ENCODE measurements at places on chromosomes 3 and 15.

GRCh38 chr15:42056934-42057798, 36.3 kb upstream of the PLA2G4E start:
- DNase-seq = peak; percentile 78

DNA sequence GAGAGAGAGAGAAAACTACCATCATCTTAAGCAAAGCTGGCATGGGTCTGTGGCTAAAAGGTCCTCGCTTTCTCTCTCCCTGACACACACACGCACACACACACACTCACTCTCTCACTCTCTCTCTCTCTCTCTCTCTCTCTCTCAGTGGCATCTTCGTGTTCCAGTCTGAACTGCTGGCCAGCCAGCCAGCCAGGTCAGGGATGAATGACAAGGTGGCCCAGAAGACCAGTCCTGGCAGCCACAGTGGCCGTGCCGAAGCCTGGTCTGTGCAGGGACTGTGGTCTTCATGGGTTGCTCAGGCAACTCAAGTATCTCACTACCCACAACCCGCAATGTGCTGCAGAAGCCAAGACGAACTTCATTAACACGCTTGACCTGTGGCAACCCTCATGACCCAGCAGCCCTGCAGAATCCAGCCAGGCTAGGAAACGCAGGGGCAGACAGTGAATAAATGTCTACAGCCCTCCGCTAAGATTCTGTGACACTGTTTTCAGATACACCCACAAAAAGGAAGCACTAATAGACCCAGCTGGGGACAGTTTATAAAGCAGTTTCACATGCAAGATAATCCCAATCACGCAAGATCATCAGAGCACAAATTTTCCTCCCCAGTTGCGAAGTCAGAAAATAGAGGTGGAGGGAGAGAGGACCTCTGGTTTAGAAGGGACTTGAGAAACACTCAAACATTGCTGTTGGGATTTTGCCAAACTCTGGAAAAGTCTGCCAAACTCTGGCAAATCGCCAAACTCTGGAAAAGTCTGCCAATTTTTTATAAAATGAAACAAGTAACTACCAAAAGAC, 66.4 kb downstream of the XXYLT1 start:
- no peak for DNase-seq

GRCh38 chr15:59555696-59556095, 55.9 kb upstream of the GCNT3 start:
- DNase-seq = no peak

GRCh38 chr15:38755718-38756117, 191.1 kb upstream of the RASGRP1 start:
- DNase-seq = no peak

GRCh38 chr15:35810007-35810406, 264.0 kb upstream of the DPH6 start:
- DNase-seq = no peak

DNA sequence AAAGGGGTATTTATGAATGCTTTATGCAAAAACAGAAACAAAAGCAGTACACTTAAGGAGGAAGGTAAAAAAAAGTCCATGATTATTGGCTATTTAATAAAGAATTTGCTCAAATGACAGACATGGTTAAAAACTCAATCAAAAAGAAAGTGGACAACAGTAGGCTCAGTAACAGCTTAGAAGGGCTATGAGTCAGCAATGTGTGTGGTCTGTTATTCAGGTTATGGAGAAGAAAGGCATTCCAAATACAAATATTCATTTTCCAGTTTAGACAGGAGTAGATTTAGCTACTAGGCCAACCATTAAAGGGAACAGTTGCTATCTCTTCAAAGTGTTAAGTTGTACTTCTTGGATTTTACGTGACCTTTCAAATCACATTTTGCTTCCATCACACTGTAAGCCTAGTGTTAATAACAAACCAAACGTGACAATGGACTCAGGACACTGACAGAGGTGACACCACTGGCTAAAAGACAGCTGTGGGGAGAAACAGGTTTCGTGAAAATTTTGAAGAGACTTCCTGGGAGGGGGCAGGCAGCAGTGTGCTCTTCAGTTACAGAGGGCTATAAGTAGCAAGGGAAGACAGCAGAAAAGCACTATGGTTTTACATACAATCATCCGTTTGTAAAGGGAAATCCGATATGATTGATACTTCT, 41.7 kb upstream of the MYO5C start:
- DNase-seq = no peak

GRCh38 chr3:43185274-43185982, 79.5 kb upstream of the POMGNT2 start:
- DNase-seq = no peak

DNA sequence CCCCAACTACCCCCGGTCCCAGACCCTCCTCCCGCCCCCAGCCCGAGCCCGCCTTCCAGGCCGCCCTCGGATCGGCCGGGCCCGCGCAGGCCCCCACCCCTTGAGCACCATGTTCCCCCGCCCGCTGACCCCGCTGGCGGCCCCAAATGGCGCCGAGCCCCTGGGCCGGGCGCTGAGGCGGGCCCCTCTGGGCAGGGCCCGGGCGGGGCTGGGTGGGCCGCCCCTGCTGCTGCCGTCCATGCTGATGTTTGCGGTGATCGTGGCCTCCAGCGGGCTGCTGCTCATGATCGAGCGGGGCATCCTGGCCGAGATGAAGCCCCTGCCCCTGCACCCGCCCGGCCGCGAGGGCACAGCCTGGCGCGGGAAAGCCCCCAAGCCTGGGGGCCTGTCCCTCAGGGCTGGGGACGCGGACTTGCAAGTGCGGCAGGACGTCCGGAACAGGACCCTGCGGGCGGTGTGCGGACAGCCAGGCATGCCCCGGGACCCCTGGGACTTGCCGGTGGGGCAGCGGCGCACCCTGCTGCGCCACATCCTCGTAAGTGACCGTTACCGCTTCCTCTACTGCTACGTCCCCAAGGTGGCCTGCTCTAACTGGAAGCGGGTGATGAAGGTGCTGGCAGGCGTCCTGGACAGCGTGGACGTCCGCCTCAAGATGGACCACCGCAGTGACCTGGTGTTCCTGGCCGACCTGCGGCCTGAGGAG, 472 bp downstream of the CHST14 start:
- peak; percentile 62 for DNase-seq

GRCh38 chr15:54033869-54034458, 55.7 kb downstream of the UNC13C start:
- peak; percentile 13 for DNase-seq

DNA sequence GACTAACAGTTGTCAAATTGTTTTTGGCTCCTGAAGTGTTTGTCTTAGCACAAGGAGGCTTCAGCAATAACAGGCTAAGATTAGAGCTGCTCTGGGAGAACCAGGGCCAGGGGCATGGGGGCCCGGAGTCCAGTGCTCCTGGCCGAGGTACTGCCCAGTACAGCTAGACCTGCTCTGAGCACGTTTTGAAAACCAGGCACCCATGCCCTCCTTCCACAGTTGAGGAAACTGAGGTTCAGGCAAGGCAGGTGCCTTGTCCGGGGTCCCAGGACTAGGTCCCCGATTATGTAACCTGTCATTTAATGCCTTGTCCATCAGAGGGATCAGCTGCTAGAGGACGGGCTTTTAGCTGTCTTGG, 19.2 kb downstream of the KBTBD13 start:
- no peak for DNase-seq

GRCh38 chr3:161349529-161350312, 21.6 kb downstream of the SPTSSB start:
- DNase-seq = peak; percentile 68

DNA sequence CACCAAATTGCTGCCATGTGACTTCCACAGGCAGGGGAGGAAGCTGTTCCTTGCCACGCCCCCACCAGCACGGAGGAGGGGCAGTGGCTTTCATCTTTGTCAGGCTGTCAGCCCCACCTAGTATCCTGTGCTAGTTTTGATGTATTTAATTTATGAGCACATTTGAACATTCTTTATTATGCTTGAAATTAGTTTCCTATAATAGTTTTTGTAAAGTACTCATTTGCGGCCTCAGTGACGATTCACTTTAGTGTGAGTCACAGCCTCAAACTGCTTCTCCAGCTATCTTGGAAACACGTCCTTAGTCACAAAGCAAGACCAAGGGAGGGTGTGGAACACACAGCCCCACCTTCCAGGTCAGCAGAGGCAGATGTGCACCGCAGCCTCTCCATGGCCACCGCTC, 239.9 kb upstream of the ATP10A start:
- no peak for DNase-seq

- peak; percentile 15 for DNase-seq
Observed at GRCh38 chr15:34241376-34242330, 16.8 kb downstream of the EMC4 start.

- DNase-seq = no peak
Observed at GRCh38 chr15:39593656-39594445, 13.0 kb downstream of the THBS1 start.

GRCh38 chr3:135694142-135694541, 271.4 kb upstream of the PPP2R3A start:
- DNase-seq = no peak

GRCh38 chr15:27058939-27059338, 88.0 kb downstream of the GABRG3 start:
- no peak for DNase-seq

GRCh38 chr3:191502583-191502982, 41.6 kb downstream of the PYDC2 start:
- DNase-seq = no peak

- no peak for DNase-seq
Observed at GRCh38 chr3:16923112-16923511, 38.4 kb downstream of the PLCL2 start.

GRCh38 chr15:74428442-74428787, 5.3 kb downstream of the SEMA7A start:
- DNase-seq = no peak

DNA sequence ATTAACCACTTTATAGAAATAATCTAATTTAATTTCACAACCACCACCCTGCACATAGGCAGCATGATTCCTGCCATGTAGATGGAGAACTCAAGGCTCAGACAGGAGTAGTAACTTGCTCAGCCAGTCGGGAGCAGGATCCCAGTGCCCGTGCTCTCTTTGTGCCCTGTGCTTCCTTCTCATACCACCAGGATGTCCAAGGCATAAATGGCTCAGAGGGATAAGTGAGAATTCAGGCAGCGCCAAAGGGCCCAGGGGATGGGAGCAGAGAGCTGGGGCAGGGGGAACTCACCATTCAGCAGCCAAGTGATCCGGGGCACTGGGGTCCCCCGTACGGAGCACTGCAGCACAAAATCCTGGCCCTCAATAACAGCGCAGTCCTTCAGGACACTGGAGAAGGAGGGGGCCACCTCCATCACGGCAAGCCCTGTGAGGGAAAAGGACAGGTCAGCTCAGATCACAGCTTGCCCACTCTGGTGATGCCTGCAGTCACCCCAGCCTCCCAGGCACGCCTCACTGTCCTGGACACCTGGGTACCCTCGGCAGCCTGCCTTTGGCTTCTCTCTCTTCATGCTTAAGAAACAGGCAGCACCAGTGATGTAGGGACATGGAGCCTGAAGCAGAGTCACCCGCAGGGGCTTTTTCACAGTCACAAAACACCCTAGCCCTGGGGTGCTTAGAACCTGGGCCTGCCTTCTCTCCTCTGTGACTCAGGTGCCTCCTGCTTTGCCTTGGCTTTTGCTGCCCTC, 141.0 kb upstream of the HACD2 start:
- DNase-seq = no peak

- DNase-seq = peak; percentile 43
Observed at GRCh38 chr3:182682263-182683241, 110.8 kb upstream of the ATP11B start.

DNA sequence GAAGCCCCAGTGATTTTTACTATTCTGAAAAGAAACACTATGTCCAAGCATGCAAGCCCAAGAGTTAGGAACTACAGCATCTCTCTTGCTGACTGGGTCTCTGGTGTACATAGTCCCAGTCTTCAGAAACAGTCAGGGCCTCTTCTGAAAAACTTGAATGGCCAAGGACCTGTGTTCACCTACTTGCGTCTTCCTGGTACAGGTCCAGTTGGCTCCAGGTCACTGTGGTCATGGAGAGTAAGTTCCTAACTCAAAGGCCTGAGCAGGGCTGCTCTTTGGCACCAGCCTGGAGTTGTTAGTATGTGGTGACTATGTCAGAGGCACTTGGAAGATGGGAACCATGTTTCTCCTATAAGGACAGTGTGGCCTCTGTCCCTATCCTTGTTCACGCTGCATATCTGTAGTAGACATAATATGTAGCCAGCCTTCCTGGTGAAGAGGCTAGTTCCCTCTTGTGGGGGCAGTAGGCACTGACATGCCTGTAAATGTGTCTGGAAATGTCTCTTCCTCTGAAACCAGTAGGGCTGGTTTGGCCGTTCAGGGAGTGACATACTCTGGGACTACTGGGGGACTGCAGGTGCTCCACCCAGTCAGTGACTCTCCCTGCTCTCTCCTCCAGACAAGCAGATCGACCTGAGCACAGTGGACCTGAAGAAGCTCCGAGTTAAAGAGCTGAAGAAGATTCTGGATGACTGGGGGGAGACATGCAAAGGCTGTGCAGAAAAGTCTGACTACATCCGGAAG, 2.6 kb upstream of the RBM15B start:
- peak; percentile 81 for DNase-seq

DNA sequence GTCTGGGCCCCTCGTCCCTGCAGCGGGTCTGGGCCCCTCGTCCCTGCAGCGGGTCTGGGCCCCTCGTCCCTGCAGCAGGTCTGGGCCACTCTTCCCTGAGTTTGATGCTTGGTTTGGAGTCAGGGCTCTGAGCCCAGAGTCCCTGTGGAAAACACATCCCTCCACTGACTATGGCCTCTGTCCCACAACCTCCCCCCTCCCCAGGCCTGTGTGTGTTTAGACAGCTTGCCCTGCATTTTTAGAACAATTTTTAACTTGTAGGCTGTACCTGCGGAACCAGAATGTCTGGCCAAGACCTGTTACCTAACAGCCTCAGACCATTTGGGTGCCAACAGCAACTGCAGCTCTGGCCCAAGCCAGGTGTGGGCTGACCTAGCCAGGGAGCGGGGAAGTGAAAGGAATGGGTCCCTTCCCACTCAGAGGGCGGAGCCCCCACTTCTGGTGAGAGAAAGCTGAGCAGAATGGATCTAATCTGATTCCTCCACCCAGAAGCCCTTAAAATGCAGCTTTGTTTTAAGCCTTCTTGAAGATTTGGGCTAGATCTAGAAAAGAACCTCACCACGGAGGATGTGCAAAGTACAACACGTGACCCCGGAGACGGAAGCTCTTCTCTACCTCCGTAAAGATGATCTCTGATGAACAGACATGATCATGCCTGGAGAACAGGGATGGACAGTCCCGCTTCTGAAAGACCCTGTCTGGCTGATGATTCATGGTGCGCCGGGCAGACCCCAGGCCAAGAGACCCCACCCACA, 60.5 kb upstream of the TFRC start:
- no peak for DNase-seq

DNA sequence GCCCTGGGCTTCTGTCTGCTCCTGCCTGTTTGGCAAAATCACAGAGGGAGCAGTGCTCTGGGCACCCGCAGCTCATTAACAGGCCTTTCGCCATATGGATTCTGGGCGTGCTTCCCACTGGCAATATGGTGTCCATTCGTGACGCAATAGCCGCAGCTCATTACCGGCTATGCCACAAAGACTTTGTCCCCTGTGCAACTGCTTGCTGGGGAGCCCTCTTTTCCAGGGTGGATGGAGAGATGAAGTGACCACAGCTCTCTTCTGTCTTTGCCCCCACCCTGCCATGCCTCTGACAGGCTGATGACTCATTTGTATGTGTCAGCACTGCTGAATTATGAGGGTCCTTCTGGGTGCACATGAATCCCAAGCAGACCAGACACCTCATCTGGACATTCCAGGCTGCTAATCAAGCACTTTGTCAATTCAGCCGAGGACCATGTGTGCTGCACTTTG, 214.3 kb upstream of the FEZF2 start:
- DNase-seq = no peak

- DNase-seq = no peak
Observed at GRCh38 chr3:157718800-157719199, 215.6 kb upstream of the VEPH1 start.

All from umbilical cord (tissue), 2 donors.